ENCODE measurements at places on chromosomes 7 and 10.
A peak's percentile ranks its signal among the peaks of the same experiment; 100 is the strongest.

DNA sequence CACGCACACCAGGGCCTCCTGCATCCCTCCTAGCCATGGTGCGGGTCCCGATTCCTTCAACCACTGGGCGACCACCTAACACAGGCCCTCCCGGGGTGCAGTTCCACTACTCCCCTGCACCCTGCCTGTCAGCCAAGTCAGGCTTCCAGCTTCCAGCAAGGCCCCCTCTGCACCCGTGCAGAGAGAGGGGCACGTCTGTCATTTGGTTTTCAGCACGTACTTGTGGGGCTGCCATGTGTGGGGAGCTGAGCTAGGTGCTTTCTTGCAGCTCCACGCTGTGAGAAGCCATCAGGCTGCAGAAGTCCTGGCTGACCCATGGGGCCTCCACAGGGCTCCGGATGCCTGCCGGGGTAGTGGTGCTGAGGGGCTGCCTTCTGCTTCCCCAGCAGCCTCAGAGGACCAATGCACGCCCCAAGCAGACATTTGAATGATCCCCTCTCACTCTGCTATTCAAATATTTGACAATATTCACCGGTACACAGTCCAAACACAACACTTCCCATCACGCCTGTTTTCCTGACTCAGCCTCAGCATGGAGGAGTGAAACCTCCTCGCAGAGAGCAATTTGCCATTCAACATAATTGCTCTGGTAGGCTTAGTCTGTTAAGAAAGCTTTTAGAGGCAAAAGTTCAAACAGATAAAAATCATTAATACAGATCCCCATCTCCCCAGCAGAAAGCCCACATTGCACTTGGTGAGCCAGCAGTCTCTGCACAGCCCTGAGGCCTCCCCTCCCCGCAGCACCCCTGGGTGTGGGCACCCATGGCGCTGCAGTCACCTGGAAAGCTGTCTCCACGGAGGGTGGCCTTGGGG lies 449.9 kb downstream of the PTPRN2 start:
- no peak for DNase-seq

GRCh38 chr10:48791267-48791928 lies 106.7 kb downstream of the WDFY4 start:
- no peak for DNase-seq

GRCh38 chr10:69952069-69952800 lies 100.4 kb upstream of the MACROH2A2 start:
- no peak for DNase-seq

DNA sequence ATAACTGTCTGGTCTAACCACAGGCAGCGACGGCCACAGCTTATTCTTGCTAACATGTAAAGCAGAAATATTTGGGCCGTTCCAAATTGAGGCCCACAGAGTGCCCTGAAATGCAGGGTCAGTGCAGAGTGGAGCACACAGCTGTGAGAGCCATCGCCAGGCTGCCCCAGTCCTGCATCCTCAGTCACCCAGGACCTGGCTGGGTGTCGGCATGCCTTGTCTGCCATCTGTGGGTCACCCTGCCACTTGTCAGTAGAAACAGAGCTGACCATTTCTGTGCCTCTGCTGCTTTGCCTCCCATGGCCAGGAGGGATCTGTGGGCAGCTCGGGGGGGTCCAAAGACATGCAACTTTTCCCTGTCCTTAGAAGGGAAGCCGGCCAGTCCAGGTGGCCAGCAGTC lies 57.3 kb upstream of the BTBD16 start:
- DNase-seq: no peak

DNA sequence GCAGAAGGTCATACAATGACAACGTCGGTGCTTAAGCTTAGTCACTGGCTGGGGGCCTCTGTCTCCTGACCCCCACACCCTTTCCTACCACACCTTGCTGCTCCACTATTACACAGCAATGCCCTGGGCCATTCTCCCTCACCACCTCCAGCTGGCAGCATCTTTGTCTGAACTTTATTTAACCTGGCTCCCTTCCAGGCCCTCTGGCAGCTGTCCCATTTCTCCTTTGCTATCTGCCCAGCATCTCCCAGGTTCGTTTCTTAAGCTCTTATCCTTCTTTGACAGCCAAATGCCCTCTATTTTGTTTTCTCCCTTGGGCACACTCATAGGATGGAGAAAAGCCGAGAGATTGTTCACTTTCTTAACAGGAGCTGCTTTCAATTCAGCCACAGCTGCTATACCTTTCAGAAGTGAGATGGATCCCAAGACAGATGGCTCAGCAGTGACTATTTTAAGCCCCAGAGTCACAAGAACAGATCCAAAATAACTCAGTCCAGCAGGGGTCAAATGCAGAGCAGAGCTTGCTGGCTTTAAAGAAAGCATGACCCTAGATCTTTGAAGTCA lies 1277.1 kb upstream of the AUTS2 start:
- no peak for DNase-seq

GRCh38 chr7:50068850-50069551 lies 24.0 kb downstream of the ZPBP start:
- DNase-seq: peak; percentile 8

- no peak for DNase-seq
These were observed 640.4 kb downstream of the TYW1 start for GRCh38 chr7:67637023-67637358.

GRCh38 chr7:157506268-157506667 lies 169.5 kb downstream of the DNAJB6 start:
- DNase-seq: no peak

DNA sequence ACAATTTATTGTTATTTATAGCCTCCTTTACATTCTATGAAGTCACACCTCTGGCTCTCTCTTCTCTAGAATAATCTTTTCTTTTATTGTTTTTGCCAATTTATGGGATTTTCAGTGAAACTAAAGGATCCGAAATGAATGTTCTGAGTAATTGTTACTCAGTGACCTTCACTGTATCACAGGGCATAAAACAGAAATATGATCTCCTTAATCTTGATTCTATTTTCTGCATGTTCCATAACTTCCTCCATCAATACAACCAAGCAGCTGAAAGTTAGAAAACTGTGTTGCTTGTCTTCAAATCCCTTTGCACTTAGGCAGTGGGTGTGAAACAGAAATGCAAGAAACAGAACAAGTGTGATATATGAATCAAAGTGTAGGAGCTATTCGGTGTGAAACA lies 57.4 kb upstream of the FERD3L start:
- DNase-seq: no peak

GRCh38 chr7:142754681-142755575 lies 5.7 kb downstream of the PRSS1 start:
- DNase-seq: no peak

DNA sequence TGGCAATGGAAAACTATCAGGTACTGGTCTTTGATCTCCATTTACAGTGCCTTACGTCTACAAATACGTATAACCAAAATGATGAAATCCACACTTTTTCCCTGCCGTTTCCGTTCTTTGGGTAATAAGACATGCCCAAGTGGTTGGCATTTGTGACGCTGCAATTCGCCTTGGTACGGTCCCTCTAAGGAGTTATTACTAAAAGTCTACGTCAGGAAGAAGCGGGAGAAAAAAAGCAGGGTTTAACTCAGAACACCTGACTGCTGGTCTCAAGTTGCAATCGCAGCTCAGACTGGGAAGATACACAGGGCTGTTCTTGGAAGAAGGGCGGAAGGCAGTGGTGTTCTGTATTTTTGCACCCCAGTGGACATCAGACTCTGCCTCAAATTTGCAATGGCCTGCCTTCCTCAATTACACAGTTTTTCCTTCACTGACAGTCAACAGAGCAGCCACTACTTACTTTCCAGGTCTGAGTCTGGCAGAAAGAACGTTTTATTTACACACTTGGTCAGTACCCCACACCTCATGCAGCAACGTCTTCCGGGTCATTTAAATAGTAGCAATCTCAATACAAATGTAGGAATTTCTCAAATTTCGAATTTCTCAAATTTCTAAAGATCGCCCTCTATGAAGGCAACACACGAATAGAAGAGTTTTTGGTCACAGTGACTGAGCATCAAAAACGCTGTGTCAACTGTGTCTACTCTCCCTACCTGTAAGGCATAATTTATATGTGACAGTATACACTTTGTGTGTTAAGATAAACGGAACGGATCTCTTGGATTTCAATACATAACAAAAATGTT lies 2.1 kb downstream of the BAIAP2L1 start:
- no peak for DNase-seq

- no peak for DNase-seq
These were observed 60.1 kb downstream of the ASB13 start for GRCh38 chr10:5606321-5606720.

- no peak for DNase-seq
These were observed 20.8 kb upstream of the GHITM start for GRCh38 chr10:84118395-84119006.

- DNase-seq: no peak
These were observed 139.4 kb downstream of the KCNMA1 start for GRCh38 chr10:77498210-77498609.

GRCh38 chr10:59857921-59858320 lies 48.4 kb downstream of the CCDC6 start:
- no peak for DNase-seq

DNA sequence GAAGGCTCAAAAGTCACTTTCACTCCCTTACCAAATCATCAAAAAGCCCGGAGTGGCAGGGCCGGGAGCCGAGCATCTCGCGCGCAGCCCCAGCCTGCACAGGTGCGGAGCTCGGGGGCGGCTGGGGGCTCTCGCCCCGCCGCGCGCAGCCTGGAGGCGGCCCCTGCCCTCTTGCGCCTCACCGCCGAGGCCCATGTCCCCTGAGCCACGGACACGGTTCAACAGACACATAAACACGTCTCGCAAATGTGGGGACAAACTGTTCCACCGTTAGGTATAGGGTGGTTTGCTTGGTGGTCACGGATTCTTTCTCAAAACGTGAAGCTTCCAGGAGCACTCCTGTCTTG lies 700 bp downstream of the GSAP start:
- DNase-seq: no peak

- DNase-seq: no peak
These were observed 33.0 kb downstream of the OR6V1 start for GRCh38 chr7:143085109-143085508.

DNA sequence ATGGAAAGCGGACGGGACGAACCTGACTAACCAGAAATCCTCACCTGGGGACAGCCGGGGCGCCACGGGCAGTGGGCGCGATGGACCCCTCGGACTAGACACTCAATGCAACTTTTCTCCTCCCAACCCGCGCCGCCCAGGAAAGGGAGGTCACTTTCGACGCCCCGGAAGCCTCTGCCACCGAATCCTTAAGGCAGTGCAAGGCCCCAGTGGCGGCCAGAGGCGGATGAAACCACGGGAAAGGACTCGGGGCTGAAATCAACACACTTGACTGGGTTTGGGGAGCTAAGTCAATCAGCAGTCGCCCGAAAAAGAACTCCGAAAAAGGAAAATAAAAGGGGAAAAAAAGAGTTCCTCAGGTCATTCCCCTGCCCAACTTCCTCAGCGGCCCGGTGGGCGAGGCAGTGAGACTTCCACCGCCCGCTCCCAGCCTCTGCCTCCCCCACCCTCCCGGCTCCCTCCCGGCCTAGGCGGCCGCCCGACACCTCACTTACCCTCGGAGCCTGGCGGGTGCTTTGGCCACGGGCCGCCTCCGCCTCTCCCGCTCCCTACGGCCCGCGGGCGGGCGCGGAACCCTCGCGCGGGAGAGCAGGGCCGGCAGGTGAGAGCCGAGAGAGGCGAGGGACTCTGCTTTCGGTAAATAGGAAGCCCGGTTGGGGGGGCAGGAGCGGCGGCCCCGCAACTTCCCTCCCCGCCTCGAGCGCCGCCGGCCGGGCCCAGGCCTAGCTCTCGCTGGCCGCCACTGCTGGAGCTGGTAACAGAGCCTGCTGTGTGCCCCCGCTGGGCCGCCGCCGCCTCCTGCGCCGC lies 518 bp downstream of the WAPL start:
- no peak for DNase-seq

- DNase-seq: peak; percentile 96
These were observed 9.1 kb upstream of the ASIC3 start for GRCh38 chr7:151038951-151039849.

- DNase-seq: no peak
These were observed 50.0 kb upstream of the CELF2 start for GRCh38 chr10:10967581-10968256.

DNA sequence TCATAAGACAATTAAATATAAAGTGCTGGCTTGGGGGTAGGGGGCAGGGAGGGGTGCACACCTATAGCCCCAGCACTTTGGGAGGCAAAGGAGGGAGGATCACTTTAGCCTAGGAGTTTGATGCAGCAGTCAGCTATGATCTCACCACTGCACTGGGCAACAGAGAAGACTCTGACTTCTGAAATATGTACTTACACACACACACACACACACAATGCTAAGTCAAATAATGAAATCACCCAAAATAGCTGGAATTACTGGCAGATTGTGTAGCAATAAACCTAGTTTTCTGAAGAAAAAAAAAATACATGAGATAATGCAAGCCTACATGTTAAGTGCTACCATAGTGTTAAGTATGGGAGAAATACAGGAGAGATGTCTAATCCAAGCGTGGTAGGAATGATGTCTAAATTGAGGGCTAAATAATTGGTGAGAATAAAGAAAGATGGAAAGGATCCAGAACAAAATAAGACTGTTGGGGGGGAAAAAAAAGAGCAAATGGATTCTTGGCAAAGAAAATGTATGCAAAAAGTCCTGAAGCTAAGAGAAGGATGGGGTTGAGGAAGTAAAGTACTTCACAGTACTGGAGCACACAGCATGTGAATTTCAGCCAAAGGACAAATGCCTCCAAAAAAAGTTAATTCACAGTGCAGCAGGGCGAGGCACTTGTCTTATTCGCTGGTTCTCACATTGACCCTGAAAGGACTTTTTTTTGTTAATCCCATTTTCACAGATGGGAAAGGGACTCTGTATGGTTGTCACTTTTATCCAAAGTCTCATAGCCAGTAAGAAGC lies 73.9 kb downstream of the IGF2BP3 start:
- DNase-seq: no peak

DNA sequence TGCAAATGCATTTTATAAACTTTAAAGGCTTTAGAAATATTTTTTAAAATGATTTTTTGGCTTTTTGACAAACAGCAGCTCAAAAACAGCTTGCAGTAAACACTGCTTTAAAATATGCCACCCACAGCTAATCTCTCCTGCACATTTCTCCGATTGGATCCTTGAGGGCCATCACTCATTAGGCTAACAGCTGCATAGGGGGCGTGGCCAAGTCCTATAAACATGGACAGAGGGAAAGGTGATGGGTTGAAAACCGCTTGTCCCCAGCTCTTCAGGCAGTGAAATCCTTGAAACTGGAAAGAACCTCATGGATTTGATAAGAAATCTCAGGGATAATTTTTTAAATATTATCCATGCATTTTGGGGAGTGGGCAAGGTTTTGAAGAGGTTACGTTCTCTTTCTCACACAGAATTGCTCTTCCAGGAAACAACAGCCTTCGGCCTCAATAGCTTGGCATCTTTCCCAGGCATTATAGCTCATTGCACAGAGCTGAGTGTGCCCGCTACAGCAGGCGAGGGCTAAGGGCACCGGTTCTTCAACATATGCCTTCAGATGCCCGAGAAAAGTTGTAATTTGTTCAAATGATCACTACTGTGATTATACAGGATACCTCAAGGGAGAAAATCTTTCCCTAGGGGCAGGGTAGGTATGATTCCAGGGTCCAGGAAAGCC lies 1.7 kb downstream of the PLEKHS1 start:
- no peak for DNase-seq

- no peak for DNase-seq
These were observed 243.0 kb downstream of the BICC1 start for GRCh38 chr10:58755677-58756076.

GRCh38 chr7:945556-946255 lies 8.8 kb downstream of the ADAP1 start:
- DNase-seq: no peak

- DNase-seq: no peak
These were observed 45.0 kb downstream of the CDK1 start for GRCh38 chr10:60823324-60823723.

GRCh38 chr7:97043281-97043680 lies 18.6 kb upstream of the DLX5 start:
- no peak for DNase-seq
